Stimulated activated memory B cell treated with anti-CD40 and anti-IgM and Interleukin-4, amounts not matched to agents 10 μg/mL and 1 μg/mL and 100 μg/mL, for 72 hours (primary cell): ENCODE measurements at places on chromosomes 12 and 14.

- ATAC-seq = no peak
Measured at GRCh38 chr12:10243818-10244520, 31.3 kb downstream of the GABARAPL1 start.

DNA sequence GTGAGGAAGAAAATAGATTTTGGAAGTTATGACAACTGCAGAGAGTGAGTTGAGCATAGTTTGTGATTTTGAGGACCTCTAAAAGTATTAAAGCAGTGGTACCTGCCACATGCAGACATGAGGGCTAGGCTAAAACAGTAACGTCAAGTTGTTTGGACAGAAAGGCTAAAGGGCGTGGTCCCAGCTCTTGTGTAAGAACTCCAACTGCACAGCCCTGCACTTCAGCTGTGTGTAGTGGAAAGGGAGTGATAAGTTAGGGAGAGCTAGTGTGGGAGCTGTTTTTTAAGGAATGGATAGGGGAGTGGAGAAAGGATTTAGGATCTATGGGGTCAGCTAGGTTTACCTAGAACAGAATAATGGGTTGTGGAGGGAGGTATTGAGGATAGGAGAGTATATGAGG lies 39.5 kb downstream of the TESPA1 start:
- ATAC-seq = no peak

GRCh38 chr12:46983959-46984841 lies 95.2 kb upstream of the PCED1B start:
- peak; percentile 47 for ATAC-seq

GRCh38 chr12:102543494-102544485 lies 63.4 kb upstream of the IGF1 start:
- peak; percentile 49 for ATAC-seq

DNA sequence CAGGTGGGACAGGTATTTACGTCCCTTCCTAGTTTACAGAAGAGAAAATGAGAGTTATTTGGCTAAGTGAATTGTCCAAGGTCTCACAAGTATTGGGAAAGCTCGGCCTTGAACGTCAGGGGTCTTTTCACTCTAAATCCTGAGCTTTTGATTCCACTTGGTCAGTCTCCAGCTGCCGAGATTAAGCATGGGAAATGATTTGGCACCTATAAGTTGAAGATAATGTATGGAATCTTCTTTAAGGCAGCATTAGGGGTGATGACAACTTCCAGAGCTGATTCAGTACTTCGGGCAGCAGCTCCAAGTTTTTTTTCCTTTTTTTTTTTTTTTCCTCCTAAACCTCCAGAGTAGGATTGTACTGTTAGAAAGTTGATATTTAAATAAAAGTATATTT lies 722 bp downstream of the FAM234B start:
- ATAC-seq = no peak

DNA sequence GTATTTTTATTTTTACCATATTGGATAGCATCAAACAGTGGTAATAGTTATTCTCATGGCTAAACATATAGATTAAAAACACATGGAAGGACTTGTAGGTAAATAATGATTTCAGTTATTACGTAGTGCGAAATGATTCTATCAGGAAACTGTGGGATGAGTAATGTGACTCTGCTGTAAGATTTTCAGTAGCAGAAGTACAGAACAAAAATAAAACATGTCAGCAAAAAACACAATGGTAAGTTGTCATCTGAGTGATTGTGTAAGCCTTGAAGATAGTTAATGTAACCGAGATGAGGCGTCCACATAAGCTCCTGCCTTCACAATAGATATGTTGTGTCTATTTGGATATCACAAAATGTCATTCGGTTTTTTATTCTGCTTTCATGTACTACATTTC lies 99.8 kb downstream of the BORCS5 start:
- ATAC-seq = no peak

- ATAC-seq = no peak
Measured at GRCh38 chr14:22641846-22642245, 2.3 kb downstream of the OR6J1 start.
